ENCODE measurements at places on chromosomes 5 and 9.
A peak's percentile ranks its signal among the peaks of the same experiment; 100 is the strongest.

DNA sequence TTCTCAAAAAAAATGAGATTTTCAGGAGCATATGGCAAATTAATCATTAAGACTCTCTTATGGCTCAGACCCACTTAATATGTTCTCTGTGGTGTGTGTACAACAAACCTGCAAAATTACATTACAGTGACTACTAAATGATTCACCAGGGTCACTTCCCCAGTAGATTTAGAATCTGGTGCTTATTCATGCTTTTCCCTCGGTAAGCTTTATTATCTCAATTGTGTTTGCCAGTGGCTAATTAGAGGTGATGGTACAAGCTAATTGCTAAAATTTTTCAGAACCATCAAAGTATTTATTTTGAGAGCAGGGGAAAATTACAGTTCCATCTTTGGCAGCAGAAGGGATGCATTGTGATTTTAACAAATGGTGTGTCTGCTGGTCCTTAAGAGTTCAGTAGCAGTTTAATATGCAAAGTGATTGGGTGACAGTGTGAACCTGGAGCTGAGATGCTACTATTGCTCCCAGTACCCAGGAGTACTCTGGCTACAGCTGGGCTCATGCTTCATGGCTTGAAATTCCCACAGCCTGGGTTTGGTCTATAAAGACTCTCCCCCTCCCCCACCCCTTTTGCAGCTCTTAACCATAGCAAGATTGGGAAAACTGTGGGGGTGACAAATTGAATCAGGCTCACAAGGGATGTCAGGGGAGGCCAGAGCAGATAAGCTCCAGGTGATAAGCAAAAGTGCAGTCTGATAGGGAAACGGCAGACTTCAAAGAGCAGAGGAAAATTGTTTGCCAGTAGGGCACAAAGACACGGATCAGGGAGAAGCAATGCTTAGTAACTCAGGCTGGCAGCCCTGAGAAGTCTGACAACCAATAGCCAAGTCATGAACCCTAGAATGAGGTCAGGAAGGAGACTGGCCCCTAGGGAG lies 92.8 kb upstream of the RAD23B start:
- DNase-seq = peak; percentile 52

GRCh38 chr5:59149827-59150226 lies 567.0 kb downstream of the RAB3C start:
- no peak for DNase-seq

- no peak for DNase-seq
Observed at GRCh38 chr5:140408750-140409241, 7.2 kb downstream of the ANKHD1 start.

GRCh38 chr9:121350993-121351561 lies 19.0 kb downstream of the STOM start:
- peak; percentile 95 for DNase-seq

- no peak for DNase-seq
Observed at GRCh38 chr9:79663878-79664277, 92.1 kb downstream of the TLE4 start.

DNA sequence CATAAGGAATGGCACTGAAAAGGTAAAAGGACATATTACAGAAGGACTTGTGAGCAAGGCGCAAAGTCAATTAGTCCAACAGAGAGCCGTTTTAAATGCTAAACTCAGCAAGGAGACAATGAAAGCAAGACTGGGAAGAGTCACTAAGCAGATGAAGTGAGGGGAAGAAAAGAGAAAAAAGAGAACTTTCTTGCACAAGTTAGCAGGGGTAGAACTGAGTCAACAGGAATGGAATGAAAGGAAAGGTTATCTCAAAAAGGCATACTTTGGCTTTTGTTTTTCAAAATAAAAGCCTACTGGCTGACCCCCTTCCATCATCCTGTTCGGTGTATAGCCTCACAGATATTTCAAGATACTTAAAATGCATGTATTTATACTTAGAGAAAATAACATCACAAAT lies 75.0 kb downstream of the NR6A1 start:
- DNase-seq = no peak

- no peak for DNase-seq
Observed at GRCh38 chr5:135107986-135108385, 74.0 kb upstream of the PITX1 start.

- DNase-seq = no peak
Observed at GRCh38 chr5:180119903-180120236, 48.3 kb upstream of the RNF130 start.

DNA sequence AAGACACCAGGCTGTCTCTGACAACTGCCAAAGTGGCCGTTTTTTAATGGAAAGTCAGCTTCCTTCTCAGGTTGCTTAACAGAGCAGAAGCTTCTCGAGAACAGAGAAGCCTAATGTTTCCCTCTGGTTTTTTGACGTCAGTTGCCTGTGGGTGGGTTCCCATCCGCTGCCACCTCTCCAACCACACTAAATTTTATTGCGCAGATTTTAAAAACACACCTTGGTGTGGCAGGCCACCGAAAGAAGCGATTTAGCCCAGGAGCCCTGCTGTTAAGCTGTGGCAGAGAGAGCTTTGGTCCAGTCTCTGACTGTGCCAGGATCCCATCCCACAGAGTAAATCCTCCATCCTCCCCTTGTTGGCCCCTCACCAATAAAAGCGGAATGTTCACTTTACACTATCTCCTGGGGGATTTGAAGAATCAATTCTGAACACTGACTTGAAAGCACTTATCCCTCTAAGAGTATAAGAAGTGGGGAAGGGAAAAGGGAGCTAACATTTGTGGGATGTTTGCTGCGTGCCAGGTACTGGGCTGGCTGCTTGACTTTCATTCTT lies 181.6 kb downstream of the AOPEP start:
- DNase-seq = no peak

GRCh38 chr5:17001428-17001827 lies 65.3 kb upstream of the MYO10 start:
- DNase-seq = no peak

DNA sequence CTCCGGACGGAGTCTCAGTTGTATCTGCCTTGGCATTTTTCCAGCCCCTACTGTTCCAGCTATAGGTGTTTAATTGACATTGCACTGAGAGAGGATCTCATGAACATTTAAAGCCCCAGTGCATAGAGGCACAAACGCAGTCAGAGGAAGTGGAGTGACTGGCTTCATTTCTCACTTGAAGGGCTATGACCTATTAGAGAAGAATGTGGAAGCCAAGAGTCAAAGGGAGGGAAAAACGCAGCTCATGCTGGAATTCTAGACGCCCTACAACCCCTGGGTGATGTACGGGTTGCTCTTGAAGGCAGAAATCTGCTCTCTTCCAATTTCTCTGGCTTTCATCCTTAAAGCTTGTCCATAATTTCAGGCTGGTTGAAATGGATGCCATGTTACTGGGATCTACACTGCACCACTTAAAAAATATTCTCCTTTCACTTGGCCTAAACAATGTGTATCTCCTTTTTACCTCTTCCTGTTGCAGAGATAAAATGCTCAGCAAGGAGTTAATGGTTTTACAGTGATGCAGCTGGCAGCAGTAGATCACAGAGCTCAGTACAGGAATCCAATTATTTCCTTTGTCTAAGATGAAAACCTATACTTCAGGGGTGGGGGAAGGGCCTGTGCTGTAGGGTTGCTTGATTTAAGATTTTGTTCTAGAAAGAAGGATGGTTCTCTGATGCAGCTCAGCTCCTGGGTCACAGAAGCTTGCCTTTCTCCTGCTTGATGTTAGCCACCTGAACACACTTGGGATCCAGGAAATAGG lies 61.8 kb upstream of the MAMDC2 start:
- peak; percentile 61 for DNase-seq

DNA sequence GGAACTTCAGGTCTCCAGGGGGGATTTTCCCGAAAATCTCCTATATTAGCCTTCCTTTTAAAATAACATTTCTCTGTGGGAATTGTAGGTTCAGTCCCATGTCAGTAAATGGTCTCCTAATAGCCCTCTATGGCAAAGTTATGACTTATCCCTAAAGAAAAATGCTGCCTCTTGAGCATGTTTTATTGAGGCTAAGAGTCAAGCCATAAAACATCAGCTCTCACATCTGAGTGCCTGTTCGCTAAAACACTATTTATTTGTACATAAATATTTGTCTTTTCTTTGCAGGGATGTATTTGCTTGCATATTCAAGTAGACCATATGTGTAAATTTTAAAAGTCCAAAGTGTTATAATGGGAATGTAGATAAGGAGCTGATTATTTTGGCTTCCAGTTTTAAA lies 160.4 kb downstream of the PRDM6 start:
- no peak for DNase-seq

GRCh38 chr5:64505769-64506566 lies at the start of gene RGS7BP:
RGS7BP (plus strand) TSS chr5:64506015; CDS start chr5:64506625, 610 bp downstream.
- peak; percentile 62 for DNase-seq
